IPS DF 19.7 (cell line): ENCODE measurements at places on chromosomes 12 and 14.

GRCh38 chr14:32102152-32102787 is 25.2 kb downstream of the ARHGAP5 start:
- DNase-seq: no peak

DNA sequence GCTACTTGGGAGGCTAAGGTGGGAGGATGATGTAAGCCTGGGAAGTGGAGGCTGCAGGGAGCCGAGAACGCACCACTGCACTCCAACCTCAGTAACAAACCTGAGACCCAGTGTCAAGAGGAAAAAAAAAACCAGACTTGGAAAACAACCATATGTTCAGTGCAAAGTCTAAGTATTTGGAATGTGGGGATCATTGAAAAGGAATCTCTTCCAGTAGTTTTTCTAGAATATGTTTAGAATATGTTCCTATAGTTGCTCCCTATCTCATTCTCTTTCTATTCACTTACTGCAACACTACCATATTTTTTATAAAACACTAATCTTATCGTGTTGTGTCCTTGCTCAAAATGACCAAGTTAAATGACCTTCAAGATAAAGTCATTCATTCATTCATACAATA is 423.5 kb upstream of the SOX5 start:
- no peak for DNase-seq

DNA sequence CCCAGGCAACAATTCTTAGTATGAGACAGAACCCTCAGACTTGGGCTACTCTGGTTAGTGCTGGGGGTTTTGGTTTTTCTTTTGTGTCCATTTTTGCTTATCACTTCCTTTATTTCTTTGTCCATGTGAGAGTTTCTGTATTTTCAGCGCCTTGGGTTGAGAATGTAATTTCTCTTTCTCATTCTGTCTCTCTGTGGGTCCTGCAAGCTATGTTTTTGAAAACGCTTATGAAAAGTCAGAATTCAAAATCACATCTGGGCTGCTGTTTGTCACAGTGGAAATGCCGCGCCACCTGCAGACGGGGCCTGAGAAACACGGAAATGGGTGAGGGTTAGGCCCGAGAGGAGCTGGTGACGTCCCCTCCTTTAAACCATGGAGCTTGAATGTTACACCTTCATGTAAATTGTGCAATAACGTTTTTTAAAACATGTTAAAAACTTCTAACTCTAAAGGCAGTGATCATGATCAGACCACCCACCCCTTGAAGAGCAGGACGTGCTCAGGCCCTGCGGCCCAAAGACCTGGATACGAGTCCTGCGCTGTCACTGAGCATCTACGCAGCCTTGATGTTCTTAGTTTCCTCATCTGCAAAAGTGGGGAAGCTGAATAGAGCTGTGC is 26.1 kb downstream of the JDP2 start:
- no peak for DNase-seq

GRCh38 chr12:6183689-6184428 is 16.3 kb upstream of the CD9 start:
- DNase-seq: no peak

DNA sequence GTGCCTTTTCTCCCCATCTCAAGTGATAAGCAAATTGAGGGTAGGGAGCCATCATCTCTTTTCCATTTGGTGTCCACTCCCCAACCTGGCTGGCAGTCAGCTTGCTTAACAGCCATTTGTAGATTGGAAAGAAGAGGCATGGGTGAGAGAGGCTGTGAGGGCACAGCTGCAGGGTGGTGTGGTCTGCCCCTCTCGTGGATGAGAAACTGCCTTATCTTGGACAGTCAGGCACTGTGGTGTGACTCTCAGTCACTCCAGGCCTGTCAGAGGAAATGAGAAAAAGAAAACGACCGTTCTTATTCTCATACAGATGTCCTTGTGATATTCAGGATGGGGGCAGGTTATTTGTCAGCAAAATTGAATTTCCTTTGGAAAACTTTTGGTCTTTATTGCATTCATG is 65.1 kb upstream of the SRSF5 start:
- no peak for DNase-seq

DNA sequence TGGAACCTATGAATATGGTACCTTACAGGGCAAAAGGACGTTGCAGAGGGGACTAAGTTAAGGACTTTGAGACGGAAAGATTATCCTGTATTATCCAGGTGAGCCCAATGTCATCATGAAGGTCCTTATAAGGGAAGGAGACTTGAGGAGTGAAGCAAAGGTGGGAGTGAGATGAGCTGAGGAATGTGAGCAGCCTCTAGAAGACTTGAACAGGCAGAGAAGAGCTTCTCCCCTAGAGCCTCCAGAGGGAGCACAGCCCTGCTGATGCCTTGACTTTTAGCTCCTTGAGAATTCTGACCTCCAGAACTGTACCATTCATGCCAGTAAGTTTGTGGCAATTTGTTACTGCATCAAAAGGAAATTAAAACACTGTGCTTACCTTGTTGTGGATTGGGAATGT is 41.8 kb upstream of the DCD start:
- peak; percentile 75 for DNase-seq

DNA sequence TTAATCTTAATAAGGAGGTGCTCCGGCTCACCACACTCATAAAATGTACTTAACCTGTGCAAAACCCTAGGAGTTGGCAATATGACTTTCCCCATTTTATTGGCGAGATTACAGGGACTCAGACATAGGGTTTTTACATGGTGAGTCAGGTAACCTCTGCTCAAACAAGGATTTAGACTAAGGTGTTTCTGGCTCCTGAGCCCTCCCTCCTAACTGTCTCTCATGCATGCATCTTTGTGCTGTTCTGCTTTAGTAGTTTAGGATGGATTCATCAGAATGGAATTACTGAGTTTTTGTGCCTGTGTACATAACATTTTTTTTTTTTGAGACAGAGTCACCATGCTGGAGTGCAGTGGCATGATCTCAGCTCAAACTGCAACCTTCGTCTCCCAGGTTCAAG is 993.3 kb upstream of the TMEM132C start:
- DNase-seq: no peak

GRCh38 chr12:41186026-41186425 is 2.1 kb upstream of the PDZRN4 start:
- DNase-seq: no peak

DNA sequence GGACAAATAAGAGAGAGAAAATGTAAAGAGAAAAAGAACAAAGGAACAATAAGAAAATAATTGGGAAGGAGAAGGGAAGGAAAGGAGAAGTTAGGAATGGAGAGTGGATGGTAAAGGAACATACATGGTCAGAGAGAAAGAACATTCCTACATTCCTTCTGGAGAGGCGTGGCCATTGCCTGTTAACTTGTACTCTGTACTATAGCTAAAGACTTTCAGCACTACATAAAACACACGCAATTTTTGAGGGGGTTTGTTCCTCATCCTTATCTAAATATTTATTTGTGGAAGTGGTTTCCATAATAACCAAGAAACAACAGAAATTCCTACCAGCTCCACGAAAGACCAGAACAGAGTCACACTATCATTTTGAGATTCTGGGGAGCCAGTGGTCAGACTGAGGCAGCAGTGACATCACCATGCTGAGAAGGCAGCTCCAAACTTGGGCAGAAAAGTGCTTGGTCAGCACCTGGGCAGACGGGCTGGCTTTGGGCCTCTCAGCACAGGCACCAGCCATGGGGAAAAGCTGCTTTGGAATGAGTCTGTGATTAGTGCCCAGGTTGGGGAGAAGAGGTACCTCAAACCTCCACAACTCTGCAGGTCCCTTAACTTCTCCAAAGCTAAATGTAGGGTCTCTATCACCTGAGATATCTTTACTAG is 125.9 kb upstream of the NTF3 start:
- no peak for DNase-seq

- DNase-seq: no peak
These were observed 971.7 kb downstream of the FSCB start for GRCh38 chr14:43535231-43535838.

- no peak for DNase-seq
These were observed 55.4 kb downstream of the UBR7 start for GRCh38 chr14:93262446-93262845.

- no peak for DNase-seq
These were observed 13.1 kb upstream of the CLEC7A start for GRCh38 chr12:10142976-10143589.

- DNase-seq: no peak
These were observed 67.6 kb downstream of the GTF2A1 start for GRCh38 chr14:81153187-81153586.

GRCh38 chr14:53218161-53218560 is 65.0 kb upstream of the DDHD1 start:
- DNase-seq: no peak

DNA sequence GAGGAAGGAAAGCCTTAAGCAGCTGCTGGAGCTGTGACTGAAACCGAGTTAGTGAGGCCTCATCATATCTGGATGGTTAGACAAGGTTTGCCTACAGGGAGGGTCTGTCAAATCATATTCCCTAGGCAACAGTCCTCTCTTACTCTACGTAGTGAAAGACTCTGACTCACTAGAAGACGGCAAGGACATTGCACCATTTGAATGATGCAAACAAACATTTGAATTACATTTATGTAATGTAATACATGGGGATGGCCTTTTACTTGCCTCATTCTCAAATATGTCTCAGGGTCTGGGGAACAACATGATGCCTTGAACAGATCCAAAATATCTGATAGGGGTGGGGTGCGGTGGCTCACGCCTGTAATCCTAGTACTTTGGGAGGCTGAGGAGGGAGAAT is 29.8 kb upstream of the STRAP start:
- DNase-seq: no peak

DNA sequence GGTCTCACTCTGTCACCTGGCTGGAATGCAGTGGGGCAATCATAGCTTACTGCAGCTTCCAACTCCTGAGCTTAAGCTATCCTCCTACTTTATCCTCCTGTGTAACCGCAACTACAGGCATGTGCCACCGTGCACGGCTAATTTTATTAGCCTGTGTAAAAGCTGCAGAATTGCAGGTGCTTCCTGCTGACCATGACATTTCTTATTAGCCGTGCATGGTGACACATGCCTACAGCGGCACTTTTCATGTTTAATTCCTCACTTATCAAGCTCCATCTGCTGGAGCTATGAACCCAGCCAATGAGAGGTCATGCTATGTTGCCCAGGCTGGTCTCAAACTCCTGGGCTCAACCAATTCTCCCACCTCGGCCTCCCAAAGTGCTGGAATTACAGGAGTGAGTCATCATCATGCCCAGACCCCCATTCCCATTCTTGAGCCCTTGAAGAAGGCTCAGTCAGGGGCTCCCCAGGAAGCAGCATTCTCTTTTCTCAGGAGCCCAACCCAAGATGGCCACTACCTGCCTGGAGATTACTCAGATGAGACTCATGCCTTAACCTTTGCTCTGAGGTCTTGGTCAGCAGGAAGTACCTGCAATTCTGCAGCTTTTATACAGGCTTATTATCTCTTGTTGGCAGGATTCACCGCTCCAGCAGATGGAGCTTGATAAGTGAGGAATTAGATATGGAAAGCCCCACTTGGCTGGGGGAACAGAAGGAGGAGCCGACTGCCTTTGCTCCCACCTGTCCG is 503.2 kb downstream of the MED13L start:
- no peak for DNase-seq
